ENCODE measurements at places on chromosomes 7 and 10. TPM values are rescaled to one million over a fixed set of nuclear protein-coding genes. Genes with fewer than 3 reads are reported as not detected.

DNA sequence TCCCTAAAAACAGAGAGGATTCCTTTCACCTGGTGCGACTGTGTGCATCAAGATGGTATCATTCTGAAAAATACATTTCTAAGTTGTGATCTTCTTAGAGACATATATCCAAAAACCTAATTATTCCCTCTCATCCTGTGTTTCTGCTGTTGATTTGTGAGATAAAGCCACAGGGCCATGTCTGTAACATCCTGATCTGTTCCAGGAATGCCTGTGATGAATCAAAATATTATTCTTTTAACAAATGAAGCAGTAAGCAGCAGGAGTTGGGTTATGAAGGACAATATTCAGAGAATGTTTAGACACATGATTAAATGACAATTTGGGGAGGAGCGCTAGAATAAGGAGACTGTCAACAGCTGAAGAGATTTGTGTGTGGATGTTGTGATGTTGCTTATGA, 731.4 kb downstream of the KCNMA1 start:
- no peak for DNase-seq

DNA sequence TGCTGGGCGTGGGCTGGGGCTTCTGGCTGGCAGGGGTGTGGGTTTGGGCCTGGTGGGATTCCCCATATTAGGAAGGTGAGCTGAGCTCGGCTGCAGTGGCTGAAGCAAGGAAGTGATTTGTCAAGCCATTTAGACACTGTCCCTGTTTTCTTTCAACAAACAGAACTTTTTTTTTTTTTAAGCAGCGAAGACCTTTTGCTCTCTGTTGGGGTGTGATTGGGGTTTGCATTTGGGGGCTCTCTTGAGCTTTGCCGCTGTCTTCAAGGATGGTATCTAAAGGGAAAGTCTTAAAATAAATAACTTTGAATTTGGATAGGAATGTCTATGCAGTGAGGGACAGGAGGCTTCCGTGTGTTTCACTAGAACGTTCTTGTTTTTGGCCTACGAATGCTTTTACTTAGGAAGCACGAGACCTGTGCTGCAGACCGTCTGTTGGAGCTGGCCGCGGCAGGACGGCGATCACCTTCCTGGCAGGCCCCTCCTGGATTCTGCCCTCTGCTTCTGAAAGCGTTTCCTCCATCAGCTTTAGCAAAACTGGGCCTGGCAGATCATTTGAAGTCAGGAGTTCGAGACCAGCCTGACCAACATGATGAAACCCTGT, 43.9 kb downstream of the FOXK1 start:
- no peak for DNase-seq

CADPS2 gene
- not detected for total RNA-seq

DNA sequence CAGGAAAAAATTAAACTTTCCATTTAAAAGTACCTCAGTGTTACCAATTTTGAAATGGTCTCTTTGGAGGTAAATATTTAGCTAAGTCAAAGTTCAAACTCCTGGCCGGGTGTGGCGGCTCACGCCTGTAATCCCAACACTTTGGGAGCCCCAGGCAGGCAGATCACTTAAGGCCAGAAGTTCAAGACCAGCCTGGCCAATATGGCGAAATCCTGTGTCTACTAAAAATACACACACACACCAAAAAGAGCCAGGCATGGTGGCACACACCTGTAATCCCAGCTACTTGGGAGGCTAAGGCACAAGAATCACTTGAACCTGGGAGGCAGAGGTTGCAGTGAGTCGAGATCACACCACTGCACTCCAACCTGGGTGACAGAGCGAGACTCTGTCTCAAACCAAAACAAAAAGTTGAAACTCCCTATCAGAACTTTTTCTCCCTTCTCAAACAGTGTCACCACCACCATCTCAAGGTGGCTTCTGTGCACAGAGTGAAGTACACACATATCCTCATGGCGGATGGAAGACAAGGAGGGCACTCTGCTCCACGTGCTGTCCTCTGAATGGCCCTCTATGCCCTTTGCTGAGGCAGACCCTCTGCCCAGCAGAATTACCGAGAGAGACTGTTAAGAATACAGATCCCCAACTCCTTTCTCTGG, 11.7 kb upstream of the PIK3CG start:
- no peak for DNase-seq

DNA sequence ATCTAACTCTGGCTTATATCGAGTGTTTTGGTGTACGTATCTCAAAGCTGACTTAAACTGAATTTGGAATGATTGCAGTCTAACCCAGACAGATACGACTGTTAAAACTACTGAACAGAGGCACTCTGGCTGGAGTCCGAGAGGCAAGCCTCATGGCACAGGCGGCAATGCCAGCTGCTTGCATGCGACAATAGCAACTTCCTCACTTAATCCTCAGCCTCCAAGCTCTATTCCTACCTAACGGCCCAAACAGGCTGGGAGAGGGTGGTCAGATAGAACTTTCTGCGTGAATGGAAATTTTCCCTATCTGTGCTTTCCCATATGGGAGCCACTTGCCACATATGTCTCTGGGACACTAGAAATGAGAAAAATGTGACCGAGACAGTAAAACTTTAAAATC, 292.0 kb upstream of the KLF6 start:
- no peak for DNase-seq

GRCh38 chr7:44460325-44460724, 30.1 kb downstream of the NUDCD3 start:
- peak; percentile 89 for DNase-seq

All from OCI-LY7 (cell line).